ENCODE measurements at places on chromosomes 3 and 15. TPM values are rescaled to one million over a fixed set of nuclear protein-coding genes. Genes with fewer than 3 reads are reported as not detected.

The ANKRD34C gene
- total RNA-seq = 0.22 TPM

The LMLN gene
- total RNA-seq = 10.5 TPM

The PIGX gene
- total RNA-seq = 42.7 TPM

The C3orf49 gene
- total RNA-seq = not detected

The GOLGA6L4 gene
- total RNA-seq = 3.5 TPM

The GOLGA6B gene
- total RNA-seq = not detected

The NCEH1 gene
- total RNA-seq = 7.3 TPM

The SLC6A1 gene
- total RNA-seq = 23.7 TPM

The CYP8B1 gene
- not detected for total RNA-seq

The RHCG gene
- total RNA-seq = 1.0 TPM

Measured in camera-type eye (tissue), 1 donor.